ENCODE measurements at places on chromosomes 13 and 19. TPM values are rescaled to one million over a fixed set of nuclear protein-coding genes. Genes with fewer than 3 reads are reported as not detected.

GRCh38 chr19:38134540-38135149 lies 89.4 kb downstream of the DPF1 start:
- H3K27ac ChIP-seq, result no peak overlapping the region
- no peak overlapping the region for H3K4me3 ChIP-seq
- no peaks in the 10 kb centered on the region for H3K36me3 ChIP-seq
- no peak for DNase-seq
- H3K27me3 ChIP-seq, result no peaks in the 10 kb centered on the region
- H3K4me1 ChIP-seq, result no peaks in the 10 kb centered on the region

GRCh38 chr19:29672933-29673336 lies 7.7 kb downstream of the PLEKHF1 start:
- no peak overlapping the region for H3K27ac ChIP-seq
- H3K36me3 ChIP-seq, result peaks cover 37% of the 10 kb centered on the region
- DNase-seq, result no peak
- no peak overlapping the region for H3K4me3 ChIP-seq
- H3K4me1 ChIP-seq, result peaks cover 13% of the 10 kb centered on the region

GRCh38 chr19:53991224-53992113 lies at the start of gene CACNG6:
Gene CACNG6 (plus strand): TSS chr19:53991637. CDS start chr19:53992878, 1,241 bp downstream.
- peak; percentile 65 for DNase-seq
- no peak within 1 kb of the TSS for H3K27ac ChIP-seq
- H3K4me1 ChIP-seq, result no peaks in the 10 kb centered on the region
- H3K27me3 ChIP-seq, result peaks cover 78% of the 10 kb centered on the region
- H3K36me3 ChIP-seq, result no peaks in the 10 kb centered on the region

GRCh38 chr13:72737033-72737432 lies 9.3 kb downstream of the BORA start:
- no peaks in the 10 kb centered on the region for H3K4me1 ChIP-seq
- H3K4me3 ChIP-seq, result no peak overlapping the region
- DNase-seq, result no peak
- no peaks in the 10 kb centered on the region for H3K36me3 ChIP-seq
- no peaks in the 10 kb centered on the region for H3K27me3 ChIP-seq
- H3K27ac ChIP-seq, result no peak overlapping the region

DNA sequence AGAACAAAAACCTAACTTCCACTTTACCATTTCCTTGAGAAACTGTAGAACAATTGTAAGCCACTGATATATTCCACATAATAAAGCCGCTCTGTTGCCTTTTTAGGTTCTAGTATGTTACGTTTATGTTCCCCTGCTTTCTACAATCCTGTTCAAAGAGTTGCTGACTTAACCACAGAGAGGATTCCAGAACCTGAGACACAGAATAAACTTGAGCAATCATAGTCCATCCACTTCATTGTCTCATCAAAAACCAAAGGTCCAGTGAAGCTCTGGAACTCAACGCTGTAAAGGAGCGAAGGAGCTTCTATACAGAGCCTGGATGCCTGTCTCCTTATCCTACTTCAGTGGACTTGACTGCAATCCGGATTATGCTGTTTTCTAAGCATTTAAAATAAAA lies 4.6 kb downstream of the STARD13 start:
- no peak overlapping the region for H3K27ac ChIP-seq
- no peak for DNase-seq
- H3K36me3 ChIP-seq, result no peaks in the 10 kb centered on the region
- H3K4me1 ChIP-seq, result peaks cover 22% of the 10 kb centered on the region
- no peak overlapping the region for H3K4me3 ChIP-seq

- peak; percentile 87 for DNase-seq
- H3K4me1 ChIP-seq, result peaks cover 6% of the 10 kb centered on the region
- H3K27ac ChIP-seq, result no peak overlapping the region
- H3K27me3 ChIP-seq, result peaks cover 5% of the 10 kb centered on the region
These were observed 5.2 kb upstream of the LMNB2 start for GRCh38 chr19:2461751-2462634.

- H3K27ac ChIP-seq, result no peak overlapping the region
- no peaks in the 10 kb centered on the region for H3K36me3 ChIP-seq
- no peaks in the 10 kb centered on the region for H3K27me3 ChIP-seq
- H3K4me3 ChIP-seq, result no peak overlapping the region
- no peaks in the 10 kb centered on the region for H3K4me1 ChIP-seq
These were observed 50.4 kb downstream of the TEX29 start for GRCh38 chr13:111370570-111371535.

GRCh38 chr13:112687836-112688559 lies 1.8 kb upstream of the ATP11A start:
- no peaks in the 10 kb centered on the region for H3K36me3 ChIP-seq
- DNase-seq, result no peak

The SIGLEC9 gene
- 0.76 TPM for polyA plus RNA-seq

The MTUS2 gene
- 0.35 TPM for polyA plus RNA-seq

The SOX1 gene
- polyA plus RNA-seq, result not detected

The KLK3 gene
- polyA plus RNA-seq, result not detected

The ZNF208 gene
- polyA plus RNA-seq, result 1.6 TPM

The SYNGR4 gene
- polyA plus RNA-seq, result not detected

The MEIOSIN gene
- not detected for polyA plus RNA-seq

The ZNF665 gene
- polyA plus RNA-seq, result 8.4 TPM

The LILRB1 gene
- 1.3 TPM for polyA plus RNA-seq

The ALOX5AP gene
- 5.0 TPM for polyA plus RNA-seq

The C5AR1 gene
- 4.7 TPM for polyA plus RNA-seq
